ENCODE measurements at places on chromosomes 3 and 15. TPM values are rescaled to one million over a fixed set of nuclear protein-coding genes. Genes with fewer than 3 reads are reported as not detected.

DNA sequence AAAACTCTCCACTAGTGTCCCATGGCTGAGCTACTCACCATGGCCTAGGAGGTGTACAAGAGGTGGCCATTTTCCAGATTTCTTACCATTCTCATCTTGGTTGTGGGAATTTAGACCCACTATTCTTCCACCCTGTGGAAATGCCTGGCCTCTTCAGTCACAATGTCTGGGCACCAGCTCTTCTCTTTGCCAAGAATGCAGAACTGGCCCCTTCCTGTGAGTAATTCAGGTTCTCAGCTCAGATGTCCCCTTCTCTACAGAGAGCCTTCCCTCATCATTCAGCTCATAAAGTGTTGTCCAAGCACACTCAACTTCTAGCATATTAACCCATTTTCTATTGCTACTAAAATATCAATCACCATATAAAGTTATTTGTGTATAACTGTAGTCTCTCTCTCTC, 575.5 kb upstream of the KCNMB2 start:
- no peaks in the 10 kb centered on the region for H3K4me1 ChIP-seq
- no peak overlapping the region for H3K27ac ChIP-seq
- DNase-seq = no peak
- H3K4me3 ChIP-seq = no peak overlapping the region

GRCh38 chr15:93158097-93158900, 69.3 kb upstream of the RGMA start:
- no peaks in the 10 kb centered on the region for H3K36me3 ChIP-seq
- no peak overlapping the region for H3K27ac ChIP-seq
- no peak for DNase-seq
- no peak overlapping the region for H3K4me3 ChIP-seq

ROBO1 gene
- total RNA-seq = 0.16 TPM

DNA sequence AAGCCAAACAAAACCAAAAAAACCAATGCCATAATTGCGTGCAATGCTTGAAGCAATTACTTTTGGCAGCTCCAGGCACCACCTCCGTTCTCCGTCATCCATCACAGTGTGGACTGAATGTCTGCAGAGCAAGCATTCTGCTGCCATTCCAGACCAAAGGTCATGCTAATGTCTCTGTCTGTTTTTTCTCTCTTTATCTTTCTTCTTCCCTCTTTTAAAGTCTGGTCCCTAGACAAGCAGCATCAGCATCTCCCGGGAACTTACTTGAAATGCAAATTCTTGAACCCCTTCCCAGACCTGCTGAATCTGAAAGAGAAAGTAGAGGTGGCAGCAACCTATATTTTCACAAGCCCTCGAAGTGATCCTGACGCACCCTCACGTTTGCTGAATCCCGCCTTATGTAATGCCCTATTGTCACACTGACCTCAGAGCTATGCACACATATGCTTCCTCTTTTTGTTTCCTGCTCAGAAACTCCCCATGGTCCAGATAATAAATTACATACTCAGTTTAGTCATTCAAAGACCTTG, 297.3 kb upstream of the PROK2 start:
- peaks cover 2% of the 10 kb centered on the region for H3K36me3 ChIP-seq
- no peaks in the 10 kb centered on the region for H3K27me3 ChIP-seq
- peaks cover 49% of the 10 kb centered on the region for H3K4me1 ChIP-seq

DNA sequence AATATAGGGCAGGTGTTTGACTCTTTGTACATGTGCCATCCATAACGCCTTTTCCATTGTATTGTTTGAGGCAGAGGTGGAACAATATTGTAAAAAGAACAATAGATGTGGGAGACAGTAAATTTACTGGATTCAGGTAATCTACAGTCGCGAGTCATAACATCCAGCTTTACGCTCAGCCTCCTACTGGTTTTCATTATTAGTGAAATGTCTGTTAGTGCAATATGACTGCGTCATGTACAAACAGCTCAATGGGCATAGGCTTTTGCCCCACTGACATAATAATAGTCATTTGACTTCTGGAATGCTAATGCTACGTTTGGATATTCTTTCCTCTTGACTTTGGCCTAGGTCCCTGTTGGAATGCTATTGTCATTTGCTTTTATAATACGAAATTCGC, 9.5 kb downstream of the CACNA2D3 start:
- no peaks in the 10 kb centered on the region for H3K36me3 ChIP-seq
- DNase-seq = no peak
- no peaks in the 10 kb centered on the region for H3K4me1 ChIP-seq
- H3K27ac ChIP-seq = no peak overlapping the region
